ENCODE measurements at places on chromosomes 12 and 14.

GRCh38 chr12:65279369-65280112, 1.1 kb downstream of the MSRB3 start:
- DNase-seq: no peak

- no peak for DNase-seq
Observed at GRCh38 chr14:46499521-46499920, 152.1 kb downstream of the RPL10L start.

DNA sequence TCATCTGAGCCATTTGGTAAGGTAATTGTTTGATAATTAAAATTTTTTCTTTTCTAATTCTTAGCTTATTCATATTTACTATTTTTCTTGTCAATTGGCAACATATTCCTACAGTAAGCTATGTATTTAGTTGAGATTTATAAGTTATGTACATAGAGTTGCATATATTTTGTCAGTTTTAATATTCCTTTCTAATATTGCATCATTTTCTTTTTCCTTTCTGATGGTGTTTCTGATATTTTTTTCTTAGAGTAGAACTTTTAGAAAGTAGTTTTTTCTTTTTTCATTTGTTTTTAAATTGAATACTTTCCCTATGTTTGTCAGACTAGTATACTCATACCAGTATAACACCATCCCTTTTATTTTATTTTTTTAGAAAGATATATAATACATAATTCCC, 131.3 kb downstream of the TTC6 start:
- no peak for DNase-seq

- no peak for DNase-seq
Observed at GRCh38 chr12:6552140-6552551, 3.7 kb downstream of the IFFO1 start.

DNA sequence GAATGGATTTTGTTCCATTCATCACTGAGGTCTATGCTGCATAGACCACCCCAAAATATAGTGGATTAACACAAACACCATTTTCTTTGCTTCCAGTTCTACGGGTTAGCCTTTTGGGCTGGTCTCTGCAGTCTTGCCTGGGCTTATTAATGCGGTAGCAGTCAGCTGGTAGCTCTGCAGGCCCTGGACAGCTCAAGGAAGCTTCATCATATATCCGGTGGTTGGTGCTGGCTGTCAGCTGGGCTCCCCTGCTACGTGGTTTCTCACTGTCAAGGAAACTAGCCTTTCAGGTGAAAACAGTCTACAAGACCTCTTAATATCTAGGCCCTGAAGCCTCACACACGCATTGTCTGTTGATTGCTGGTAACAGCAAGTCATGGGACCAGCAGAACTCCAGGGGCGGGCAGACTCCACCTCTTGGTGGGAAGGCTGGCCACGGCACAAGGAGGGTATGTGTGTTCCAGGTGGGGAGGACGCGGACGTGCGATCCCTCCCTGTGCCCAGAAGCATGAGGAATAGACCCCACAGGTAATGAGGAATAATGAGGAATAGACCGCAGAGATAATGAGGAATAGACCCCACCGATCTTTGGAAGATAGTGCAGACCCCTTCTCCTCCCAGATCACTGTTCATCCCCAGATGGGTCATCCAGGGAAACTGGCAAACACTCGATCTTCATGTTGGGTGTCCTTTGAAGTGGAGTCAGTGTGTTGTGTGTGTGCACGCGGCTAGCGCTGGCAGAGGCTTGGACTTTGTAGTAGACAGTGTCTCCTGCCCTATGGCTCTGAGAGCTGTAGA, 13.3 kb downstream of the TSPAN9 start:
- DNase-seq: no peak

- no peak for DNase-seq
Observed at GRCh38 chr12:121568971-121569751, 11.7 kb downstream of the KDM2B start.

- DNase-seq: no peak
Observed at GRCh38 chr14:91335191-91336092, 82.2 kb downstream of the CCDC88C start.

DNA sequence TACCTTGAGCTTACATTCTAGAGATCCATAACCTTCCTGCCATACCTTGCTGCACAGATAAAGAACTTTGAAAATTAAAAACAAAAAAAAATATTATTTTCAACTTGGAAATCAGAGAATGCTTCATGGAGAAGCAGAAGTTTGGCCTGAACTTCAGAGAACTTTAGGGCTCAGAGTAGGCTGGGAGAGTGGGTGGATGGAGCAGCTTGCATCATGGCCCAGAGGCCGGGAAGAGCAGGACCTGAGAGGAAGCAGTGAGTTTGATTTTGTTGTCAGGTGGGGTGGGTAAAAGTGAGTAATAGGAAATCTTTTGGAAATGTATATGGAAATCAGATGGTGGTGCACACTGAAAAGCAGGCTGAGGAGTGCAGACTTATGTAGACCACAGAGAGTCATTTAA, 228.5 kb upstream of the KRR1 start:
- no peak for DNase-seq
